ENCODE measurements at places on chromosomes 6 and 20. TPM values are rescaled to one million over a fixed set of nuclear protein-coding genes. Genes with fewer than 3 reads are reported as not detected.

DNA sequence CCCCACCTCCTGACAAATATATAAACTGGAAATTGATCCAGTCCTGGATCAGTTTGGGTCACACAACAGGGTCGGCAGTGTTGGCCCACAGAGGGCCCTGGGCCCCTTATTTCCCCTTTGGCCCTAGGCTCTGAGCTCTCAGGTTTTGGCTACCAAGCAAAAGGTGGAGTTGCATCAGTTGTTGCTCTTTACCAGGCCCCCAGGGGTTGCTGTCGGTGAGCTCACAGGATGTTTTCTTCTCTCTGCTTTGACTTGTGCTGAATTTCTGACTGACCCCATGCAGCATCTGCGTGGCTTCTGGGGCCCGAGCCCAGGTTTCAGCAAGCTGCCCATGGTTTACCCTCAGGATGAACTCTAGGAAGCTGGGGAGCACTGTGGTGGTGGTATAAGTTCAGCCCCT is 44.6 kb downstream of the PPARD start:
- DNase-seq: no peak

- DNase-seq: no peak
Measured at GRCh38 chr20:47863981-47864380, 78.7 kb upstream of the SULF2 start.

DNA sequence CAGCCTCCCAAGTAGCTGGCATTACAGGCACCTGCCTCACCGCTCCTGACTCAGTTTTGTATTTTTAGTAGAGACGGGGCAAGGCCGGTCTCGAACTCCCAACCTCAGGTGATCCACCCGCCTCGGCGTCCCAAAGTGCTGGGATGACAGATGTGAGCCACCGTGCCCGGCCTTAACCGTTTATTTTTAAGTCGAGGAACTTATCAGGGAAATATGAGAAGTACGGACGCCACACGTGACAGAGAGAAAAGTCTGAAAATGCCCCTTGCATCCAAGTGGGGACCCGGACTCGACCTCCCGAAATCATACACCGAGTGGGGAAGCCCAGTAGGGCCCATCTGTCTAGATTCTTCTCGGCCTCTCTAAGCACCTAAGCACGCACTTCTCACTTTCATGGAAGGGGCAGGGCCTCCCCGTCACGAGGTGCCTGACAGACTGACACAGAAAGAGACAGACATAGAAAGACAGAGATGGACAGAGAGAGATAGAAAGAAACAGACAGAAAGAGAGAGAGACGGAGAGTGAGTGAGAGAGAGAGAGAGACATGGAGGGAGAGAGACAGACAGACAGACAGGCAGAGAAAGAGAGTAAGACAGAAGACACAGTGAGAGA is 756.5 kb upstream of the DEFB115 start:
- DNase-seq: no peak

GRCh38 chr6:138105880-138106664 is 1.1 kb downstream of the PERP start:
- no peak for DNase-seq

GRCh38 chr6:55708711-55709110 is 129.7 kb upstream of the HMGCLL1 start:
- no peak for DNase-seq

GRCh38 chr6:26268659-26269402 is 96.2 kb upstream of the BTN3A2 start:
- peak; percentile 30 for DNase-seq

DNA sequence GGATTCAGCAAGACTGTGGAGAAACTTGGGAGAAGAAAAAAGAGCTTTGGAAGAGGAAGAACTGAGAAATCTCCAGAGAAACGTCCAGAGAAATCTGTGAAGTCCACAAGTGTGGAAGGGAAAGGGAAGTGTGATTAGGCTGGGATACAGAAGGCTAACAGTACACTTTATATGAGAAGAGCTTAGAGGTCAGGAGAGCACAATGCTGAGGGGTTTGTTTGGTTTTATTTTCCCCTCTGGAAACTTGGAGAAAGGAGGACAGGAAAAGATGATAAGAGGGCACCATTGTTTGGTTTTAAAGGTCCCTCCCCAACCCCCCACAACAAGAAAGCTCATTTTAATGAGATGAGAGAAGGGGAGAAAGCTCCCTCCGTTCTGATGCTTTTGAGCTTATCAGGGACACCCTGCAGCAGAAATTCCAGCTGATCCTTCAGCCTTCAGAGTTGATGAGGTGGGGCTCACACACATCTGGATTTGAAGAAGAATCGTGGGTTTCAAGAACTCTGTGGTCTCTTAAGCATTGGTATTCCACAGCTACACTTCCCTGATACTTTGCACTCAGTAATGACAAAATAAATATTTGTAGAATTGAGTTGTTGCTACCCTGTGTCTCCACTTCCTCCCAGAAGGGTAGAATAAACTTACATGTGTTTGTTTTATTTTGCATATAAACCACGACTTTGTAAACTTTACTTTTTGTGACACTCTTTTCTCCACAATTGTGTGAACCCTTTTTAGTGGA is 1.9 kb downstream of the NT5E start:
- no peak for DNase-seq

- DNase-seq: no peak
Measured at GRCh38 chr6:47727391-47727790, 29.0 kb downstream of the ADGRF4 start.

DNA sequence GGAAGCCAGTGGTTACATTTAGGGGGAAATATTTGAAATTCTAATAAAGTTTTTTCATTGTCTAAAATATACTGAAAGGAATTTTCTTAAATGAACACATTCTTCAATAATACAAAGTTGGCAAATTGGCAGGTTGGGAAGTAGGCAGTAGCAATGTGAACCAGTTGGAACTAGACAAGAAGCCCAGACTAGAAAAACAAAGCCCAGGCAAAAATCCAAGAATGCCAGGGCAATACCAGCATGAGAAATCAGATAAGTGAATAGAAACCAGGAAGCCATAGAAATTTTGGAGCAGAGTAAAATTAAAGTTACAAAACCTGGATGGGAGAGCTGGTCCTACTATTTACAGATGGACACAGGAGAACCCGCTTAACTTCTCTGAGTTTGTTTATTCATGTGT is 52.2 kb downstream of the TPBG start:
- DNase-seq: no peak

The DUSP15 gene
- not detected for total RNA-seq

All from activated naive CD8-positive, alpha-beta T cell treated with anti-CD3 and anti-CD28 coated beads for 36 hours (primary cell).